ENCODE measurements at places on chromosomes 2 and 18. TPM values are rescaled to one million over a fixed set of nuclear protein-coding genes. Genes with fewer than 3 reads are reported as not detected.

Gene LIMS2
- total RNA-seq, result 194 TPM

Gene CDH20
- 2.4 TPM for total RNA-seq

Gene COL4A3
- total RNA-seq, result 7.0 TPM

Gene LYPD6B
- not detected for total RNA-seq

Gene CACNB4
- total RNA-seq, result 11.4 TPM

Gene TUBA4B
- total RNA-seq, result not detected

Gene FMNL2
- 129 TPM for total RNA-seq

Gene SPEG
- total RNA-seq, result 7.2 TPM

Gene DRC1
- 3.7 TPM for total RNA-seq

Gene ACVR1C
- 2.8 TPM for total RNA-seq

Gene ASB18
- total RNA-seq, result not detected

Gene IL36A
- total RNA-seq, result not detected

Gene PTPN4
- 37.7 TPM for total RNA-seq

Gene WDR54
- 14.0 TPM for total RNA-seq

Gene NCOA1
- total RNA-seq, result 89.7 TPM

Gene FAP
- total RNA-seq, result 10.4 TPM

Gene ENOSF1
- 81.3 TPM for total RNA-seq

Gene RUFY4
- total RNA-seq, result 0.36 TPM

Gene CCT7
- total RNA-seq, result 194 TPM

Gene AMER3
- not detected for total RNA-seq

Gene G6PC2
- total RNA-seq, result not detected
